ENCODE measurements at places on chromosomes 1 and 21. TPM values are rescaled to one million over a fixed set of nuclear protein-coding genes. Genes with fewer than 3 reads are reported as not detected.
A peak's percentile ranks its signal among the peaks of the same experiment; 100 is the strongest.

DNA sequence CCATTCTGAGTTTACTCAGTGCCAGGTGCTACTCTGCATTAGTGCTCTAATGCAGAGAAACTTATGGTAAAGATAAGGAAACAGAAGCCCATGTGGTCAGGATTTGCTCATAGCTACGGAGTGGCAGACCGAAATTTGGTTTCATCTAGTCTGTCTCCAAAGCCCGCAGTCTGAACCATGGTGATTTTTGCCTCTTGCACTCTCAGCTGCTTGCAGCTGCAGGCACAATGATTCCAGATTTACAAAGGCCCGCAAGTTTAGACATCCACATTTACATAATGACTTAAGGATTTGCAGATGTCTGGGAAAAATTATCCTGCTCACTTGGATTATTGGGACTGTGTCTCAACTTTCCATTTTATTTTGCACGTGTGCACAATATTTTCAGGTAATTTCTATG, 161.3 kb upstream of the KCNJ6 start:
- DNase-seq = no peak

GRCh38 chr1:178551940-178552339, 39.0 kb downstream of the TEX35 start:
- DNase-seq = no peak

- DNase-seq = peak; percentile 56
These were observed 11.7 kb upstream of the FCMR start for GRCh38 chr1:206933333-206933945.

DNA sequence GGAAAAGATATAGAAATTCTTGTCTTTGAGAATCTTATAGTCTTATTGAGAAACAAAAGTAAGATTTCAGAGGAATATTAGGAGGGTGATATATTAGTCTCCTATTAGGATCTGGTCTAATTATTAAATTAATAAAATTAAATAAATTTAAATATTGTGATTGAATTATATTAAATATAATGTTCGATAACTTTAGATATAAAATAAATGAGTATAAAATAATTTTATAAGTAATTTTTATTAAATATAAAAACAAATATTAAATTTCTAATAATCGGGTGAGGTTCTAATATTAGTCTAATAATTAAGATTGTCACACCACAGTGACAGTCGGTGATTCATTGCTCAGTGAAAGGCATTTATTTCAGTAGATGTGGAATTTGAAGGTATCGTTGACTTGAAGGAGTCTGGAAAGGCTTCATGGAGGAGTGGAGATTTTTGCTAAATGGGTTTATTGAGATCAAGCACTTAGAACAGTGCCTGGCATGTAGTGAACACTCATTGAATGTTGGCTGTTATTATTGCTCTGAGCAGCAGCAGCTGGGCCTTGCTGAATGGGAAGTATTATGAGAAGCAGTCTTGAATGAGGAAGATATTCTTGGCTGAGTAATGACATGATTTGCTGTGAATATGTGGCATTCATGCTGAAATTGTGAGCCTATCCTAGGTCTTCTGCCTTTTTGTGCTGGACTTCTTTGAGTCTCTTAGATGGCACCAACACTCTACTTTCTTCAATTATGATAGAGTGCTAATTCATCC, 74.6 kb downstream of the USP25 start:
- DNase-seq = no peak

- DNase-seq = no peak
These were observed 115.7 kb downstream of the MATN1 start for GRCh38 chr1:30607723-30608122.

PLPPR4 gene
- total RNA-seq = not detected

Data from T-helper 17 cell (primary cell).